ENCODE measurements at places on chromosomes 2 and 18. TPM values are rescaled to one million over a fixed set of nuclear protein-coding genes. Genes with fewer than 3 reads are reported as not detected.
A peak's percentile ranks its signal among the peaks of the same experiment; 100 is the strongest.

Gene MOGAT1
- 4.3 TPM for total RNA-seq

Gene EML6
- total RNA-seq, result 19.9 TPM

GRCh38 chr2:11750917-11751316 lies 4.5 kb downstream of the LPIN1 start:
- no peaks in the 10 kb centered on the region for H3K36me3 ChIP-seq
- H3K4me3 ChIP-seq, result no peak overlapping the region
- DNase-seq, result no peak
- H3K4me1 ChIP-seq, result peaks cover 29% of the 10 kb centered on the region
- no peaks in the 10 kb centered on the region for H3K27me3 ChIP-seq

DNA sequence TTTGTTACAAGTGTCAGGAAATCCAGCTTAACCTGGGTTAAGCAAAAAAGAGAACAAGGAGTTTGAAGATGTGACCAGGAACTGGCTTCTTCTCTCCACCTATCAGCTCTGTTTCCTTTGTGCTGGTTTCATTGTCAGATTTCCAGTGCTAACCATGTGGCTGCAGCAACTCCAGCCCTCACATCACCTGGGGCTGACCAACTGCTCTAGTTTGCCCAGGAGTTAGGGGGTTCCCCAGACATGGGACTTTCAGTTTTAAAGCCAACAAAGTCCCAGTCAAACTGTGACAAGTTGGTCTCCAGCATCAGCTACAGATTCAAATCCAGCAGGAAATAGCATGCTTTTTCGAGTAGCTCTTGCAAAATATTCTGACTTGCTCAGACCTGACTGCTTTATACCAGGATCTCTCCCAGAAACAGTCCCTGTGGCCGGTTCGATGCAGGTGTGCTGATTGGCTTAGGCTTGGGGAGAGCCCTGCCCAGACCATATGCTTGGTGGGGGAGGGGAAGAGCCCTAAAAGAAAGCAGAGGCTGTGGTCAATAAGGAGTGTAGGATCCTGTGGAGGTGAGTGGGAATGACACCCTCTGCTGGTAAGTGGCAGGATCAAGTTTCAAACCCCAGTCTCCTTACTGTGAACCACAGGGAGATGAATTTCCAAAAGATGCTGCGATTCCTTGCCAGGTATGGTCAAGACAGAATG lies 49.5 kb downstream of the KCNE4 start:
- DNase-seq, result peak; percentile 31
- no peaks in the 10 kb centered on the region for H3K4me1 ChIP-seq
- no peak overlapping the region for H3K27ac ChIP-seq
- H3K27me3 ChIP-seq, result 0 out of 2 replicates have a peak, but pooled peaks cover 1% of the 10 kb centered on the region
- H3K4me3 ChIP-seq, result no peak overlapping the region
- no peaks in the 10 kb centered on the region for H3K36me3 ChIP-seq

DNA sequence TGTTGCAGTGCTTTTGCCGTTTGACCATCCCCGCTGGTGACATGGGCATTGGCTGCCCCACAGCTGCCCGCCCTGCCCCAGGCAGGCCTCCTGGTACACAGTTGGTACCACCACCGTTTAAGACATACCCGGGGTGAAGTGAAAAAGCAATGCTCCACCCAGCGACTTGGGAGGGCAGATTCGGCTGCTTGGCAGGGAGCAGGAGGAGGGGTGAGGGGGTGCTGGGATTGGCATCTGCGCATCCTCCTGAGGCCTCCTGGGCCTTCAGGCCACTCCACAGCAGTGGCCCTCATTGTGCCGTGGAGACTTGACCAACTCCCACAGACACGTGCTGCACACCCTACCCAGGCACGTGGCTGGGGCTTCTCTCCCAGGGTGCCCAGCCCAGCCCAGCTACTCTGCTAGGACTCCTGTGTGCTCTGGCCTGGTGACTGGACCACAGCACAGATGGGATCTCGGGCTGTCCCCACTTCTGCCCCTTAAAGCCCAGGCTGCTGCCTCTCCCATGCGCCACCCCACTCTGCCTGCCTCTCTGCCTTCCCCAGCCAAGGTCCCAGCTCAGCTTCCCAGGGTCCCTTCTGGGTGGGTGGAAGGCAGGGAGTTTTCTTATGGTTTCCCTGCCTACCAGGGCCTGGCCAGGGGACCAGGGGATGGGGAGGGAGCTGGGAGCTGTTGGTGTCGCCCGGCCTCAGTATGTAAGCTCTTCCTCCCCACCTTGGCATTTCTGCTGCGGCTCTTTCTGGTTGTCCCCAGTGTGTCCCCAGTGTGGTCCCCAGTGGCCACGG lies 157.0 kb upstream of the HS6ST1 start:
- no peak for DNase-seq
- H3K4me1 ChIP-seq, result no peaks in the 10 kb centered on the region
- no peak overlapping the region for H3K27ac ChIP-seq
- H3K27me3 ChIP-seq, result no peaks in the 10 kb centered on the region
- no peak overlapping the region for H3K4me3 ChIP-seq
- H3K36me3 ChIP-seq, result no peaks in the 10 kb centered on the region

DNA sequence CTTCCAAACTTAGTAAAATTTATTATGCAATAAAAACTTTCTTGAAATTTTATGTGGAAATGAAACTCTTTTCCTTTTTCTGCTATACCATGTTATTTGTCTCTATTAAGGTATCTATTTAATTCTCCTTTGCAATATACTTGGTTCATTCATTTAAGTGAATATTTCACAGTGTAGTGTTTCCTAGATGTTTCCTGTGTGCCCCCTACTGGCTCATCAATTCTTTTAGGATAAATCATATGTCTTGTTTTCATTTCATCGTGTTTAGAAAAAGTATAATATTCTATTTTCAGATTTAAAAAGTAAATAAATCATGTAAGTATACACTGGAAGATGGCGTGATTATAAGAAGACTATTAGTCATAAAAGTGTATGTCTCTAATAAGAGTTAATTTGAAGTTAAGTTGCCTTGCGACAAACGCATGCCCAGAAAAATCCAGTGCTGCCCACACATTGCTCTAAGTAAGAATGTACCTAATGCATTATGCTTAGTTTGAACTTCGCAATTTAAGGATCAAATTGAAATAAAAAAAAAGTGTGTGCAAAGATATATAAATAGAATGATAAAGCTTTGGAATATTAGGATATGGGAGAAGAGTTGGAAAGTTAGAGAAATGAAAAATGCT lies 525.4 kb downstream of the KCNJ3 start:
- no peak overlapping the region for H3K27ac ChIP-seq
- no peaks in the 10 kb centered on the region for H3K27me3 ChIP-seq
- H3K4me3 ChIP-seq, result no peak overlapping the region
- no peaks in the 10 kb centered on the region for H3K4me1 ChIP-seq
- DNase-seq, result peak; percentile 15

DNA sequence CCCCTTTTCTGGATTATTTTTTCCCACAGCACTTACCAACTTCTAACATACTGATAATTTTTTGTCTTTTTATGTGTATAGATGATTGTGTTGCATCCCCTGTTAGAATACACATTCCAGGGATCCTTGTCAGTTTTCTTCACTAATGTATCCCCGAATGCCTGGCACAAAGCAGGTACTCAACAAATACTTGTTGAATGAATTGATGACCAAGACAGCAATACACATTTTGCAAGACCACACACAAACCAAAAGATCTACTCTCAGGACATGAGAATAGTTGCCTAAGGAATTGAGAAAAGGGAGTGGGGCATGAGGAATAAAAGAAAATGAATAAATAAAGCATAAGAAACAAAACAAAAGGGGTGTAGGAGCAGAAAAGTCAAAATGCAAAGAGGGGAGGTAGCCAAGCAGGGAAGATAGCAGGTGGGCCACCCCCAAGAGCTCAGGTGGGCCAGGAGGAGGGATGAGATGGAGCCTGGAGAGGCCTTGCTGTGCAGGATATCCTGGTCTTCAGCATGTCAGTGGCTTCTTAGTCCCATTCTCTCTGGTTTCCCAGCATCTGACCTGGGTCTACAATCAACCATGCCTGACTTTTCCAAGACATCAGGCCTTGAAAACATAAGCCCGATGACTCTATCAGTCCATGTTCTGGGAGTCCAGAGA lies 38.5 kb upstream of the FZD7 start:
- no peak overlapping the region for H3K27ac ChIP-seq
- H3K4me3 ChIP-seq, result no peak overlapping the region
- H3K4me1 ChIP-seq, result no peaks in the 10 kb centered on the region
- no peaks in the 10 kb centered on the region for H3K27me3 ChIP-seq
- H3K36me3 ChIP-seq, result no peaks in the 10 kb centered on the region

- peaks cover 29% of the 10 kb centered on the region for H3K4me1 ChIP-seq
- H3K27me3 ChIP-seq, result no peaks in the 10 kb centered on the region
- no peak overlapping the region for H3K4me3 ChIP-seq
- DNase-seq, result peak; percentile 21
These were observed 3.7 kb downstream of the ETAA1 start for GRCh38 chr2:67400560-67401485.

- H3K4me1 ChIP-seq, result peaks cover 47% of the 10 kb centered on the region
- no peak overlapping the region for H3K4me3 ChIP-seq
- no peaks in the 10 kb centered on the region for H3K36me3 ChIP-seq
These were observed 284.8 kb downstream of the MREG start for GRCh38 chr2:215728504-215729065.

DNA sequence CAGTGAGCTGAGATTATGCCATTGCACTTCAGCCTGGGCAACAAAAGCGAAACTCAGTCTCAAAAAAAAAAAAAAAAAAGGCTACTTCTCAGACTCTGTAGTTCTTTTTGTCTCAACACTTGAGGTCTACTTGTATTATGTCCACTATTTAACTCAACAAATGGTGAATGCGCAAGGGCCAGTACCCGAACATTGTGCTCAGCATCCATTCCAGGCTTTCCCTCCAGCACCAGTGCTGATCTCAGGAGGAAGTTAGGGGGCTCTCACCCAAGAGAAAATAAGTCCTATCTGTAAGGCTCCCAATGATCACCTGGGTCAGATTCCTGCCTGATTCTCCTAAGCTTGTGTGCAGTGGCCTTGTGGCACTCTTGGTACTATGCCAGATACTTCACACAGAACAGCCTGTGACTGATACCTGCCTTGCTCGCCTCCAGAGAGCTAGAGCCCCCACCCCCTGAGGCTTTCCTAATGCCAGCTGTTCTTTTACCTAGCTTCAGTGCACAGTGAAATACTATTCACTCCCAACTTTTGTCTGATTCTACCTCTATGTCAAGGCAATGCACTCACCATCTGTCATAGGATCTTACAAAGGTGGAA lies 74.9 kb downstream of the INO80D start:
- no peaks in the 10 kb centered on the region for H3K27me3 ChIP-seq
- peaks cover under 1% of the 10 kb centered on the region for H3K4me1 ChIP-seq
- no peak overlapping the region for H3K4me3 ChIP-seq
- H3K27ac ChIP-seq, result no peak overlapping the region
- no peak for DNase-seq

DNA sequence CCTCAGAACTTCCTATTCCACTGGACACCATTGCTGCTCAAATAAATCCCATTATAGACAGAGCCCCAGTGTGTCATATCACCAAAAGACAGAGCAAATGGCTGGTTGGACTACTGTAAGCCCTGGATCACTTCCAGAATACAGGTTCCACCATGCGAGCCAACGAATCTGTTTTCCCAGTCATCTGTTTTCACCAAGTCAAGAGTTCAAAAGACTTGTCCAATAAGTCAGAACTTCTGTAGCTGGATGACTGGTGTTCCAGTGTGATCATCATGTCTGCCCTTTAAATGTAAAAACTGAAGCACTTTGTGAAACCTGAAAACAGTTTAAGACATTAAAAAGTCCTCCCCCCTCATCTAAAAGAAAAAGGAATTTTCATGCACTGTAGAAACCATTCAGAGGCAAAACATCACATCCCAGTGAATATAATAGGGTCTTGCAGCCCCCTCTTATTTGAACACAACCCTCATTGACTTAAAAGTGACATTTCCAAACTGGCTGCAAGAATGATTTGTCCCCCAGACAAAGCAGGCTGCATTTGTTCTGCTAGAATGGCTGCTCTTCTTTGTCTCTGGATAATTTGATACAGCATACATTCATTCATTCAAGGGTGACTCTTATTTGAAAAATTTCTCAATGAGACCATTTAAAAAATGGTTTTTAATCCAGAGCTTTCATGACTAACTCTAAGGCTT lies 64.6 kb upstream of the TANC1 start:
- H3K4me1 ChIP-seq, result no peaks in the 10 kb centered on the region
- no peak overlapping the region for H3K27ac ChIP-seq
- no peak overlapping the region for H3K4me3 ChIP-seq
- DNase-seq, result no peak
- no peaks in the 10 kb centered on the region for H3K36me3 ChIP-seq

- no peak overlapping the region for H3K27ac ChIP-seq
- no peaks in the 10 kb centered on the region for H3K4me1 ChIP-seq
- no peak for DNase-seq
- H3K36me3 ChIP-seq, result no peaks in the 10 kb centered on the region
- H3K27me3 ChIP-seq, result peaks cover 11% of the 10 kb centered on the region
These were observed 11.2 kb upstream of the CXXC1 start for GRCh38 chr18:50298443-50299284.

- no peak for DNase-seq
- H3K4me1 ChIP-seq, result no peaks in the 10 kb centered on the region
- H3K36me3 ChIP-seq, result no peaks in the 10 kb centered on the region
- H3K27ac ChIP-seq, result no peak overlapping the region
These were observed 871.8 kb downstream of the SLC4A3 start for GRCh38 chr2:220499225-220499624.

DNA sequence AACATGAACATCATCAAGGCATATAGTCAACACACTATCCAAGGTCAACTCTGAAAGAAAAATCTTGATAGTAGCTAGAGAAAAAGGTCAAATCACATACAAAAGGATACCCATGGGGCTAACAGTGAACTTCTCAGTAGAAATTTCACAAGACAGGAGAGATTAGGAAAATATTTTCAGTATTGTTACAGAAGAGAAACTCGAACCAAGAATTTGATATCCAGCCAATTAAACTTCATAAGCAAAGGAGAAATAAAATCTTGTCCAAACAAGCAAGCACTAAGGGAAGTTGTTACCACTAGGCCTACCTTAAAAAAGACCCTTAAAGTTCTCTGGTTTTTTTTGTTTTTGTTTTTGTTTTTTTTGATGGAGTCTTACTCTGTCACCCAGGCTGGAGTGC lies 242.5 kb downstream of the EXOC6B start:
- no peaks in the 10 kb centered on the region for H3K27me3 ChIP-seq
- no peaks in the 10 kb centered on the region for H3K4me1 ChIP-seq
- DNase-seq, result no peak
- H3K27ac ChIP-seq, result no peak overlapping the region

DNA sequence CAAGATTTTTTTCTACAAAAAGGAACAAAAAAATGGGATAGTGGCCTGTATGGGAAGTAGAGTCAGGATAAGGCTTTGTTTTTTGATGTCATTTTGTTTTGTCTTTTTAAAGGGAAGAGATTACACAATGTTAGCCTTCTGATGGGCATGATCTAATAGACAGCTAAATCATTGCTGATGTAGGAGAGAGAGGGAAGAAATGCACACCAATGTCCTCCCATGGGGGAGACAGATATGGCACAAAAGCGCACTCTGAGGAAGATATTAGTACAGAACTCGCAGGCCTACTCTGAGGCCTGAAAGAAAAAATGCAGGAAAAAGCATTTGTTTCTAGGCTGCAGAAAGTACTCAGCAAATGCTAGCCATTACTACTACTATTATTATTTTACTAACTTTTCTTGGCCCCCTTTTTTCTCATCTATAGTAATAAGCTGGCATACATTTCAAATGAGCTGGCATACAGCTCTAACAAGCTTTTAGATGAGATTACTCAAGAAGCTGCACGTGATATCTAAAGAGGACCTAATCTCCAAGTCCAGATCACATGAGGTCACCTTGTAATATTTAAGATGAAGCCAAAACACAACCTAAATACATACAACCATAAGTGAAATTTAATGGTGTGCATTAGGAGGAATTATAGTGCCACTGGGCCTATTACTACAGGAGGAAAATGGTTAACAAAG lies 269.4 kb upstream of the TANK start:
- H3K27me3 ChIP-seq, result no peaks in the 10 kb centered on the region
- no peaks in the 10 kb centered on the region for H3K4me1 ChIP-seq
